ENCODE measurements at places on chromosomes 2 and 18.
A peak's percentile ranks its signal among the peaks of the same experiment; 100 is the strongest.

DNA sequence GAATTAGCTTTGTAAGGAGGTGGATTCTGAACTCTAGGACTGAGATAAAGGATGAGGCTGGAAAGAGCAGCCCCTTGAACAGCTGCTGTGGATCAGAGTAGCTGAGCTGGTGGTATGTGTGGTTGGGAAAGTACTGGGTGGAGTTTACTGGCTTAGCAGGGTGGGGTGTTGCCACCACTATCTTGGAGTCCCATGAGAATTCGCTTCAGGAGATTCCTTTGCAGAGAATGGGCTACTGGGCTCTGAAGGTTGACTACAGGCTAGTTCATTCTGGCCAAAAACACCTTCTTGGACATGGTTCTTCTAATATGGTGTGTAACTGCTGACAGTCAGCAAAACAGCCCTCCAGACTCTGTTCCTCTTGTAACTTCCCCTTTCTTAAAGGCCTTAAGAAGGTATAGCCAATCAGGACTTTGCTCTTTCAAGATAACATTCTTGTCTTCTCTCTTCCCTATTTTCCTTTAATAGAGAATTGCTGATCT is 52.7 kb downstream of the TET3 start:
- peak; percentile 92 for DNase-seq

DNA sequence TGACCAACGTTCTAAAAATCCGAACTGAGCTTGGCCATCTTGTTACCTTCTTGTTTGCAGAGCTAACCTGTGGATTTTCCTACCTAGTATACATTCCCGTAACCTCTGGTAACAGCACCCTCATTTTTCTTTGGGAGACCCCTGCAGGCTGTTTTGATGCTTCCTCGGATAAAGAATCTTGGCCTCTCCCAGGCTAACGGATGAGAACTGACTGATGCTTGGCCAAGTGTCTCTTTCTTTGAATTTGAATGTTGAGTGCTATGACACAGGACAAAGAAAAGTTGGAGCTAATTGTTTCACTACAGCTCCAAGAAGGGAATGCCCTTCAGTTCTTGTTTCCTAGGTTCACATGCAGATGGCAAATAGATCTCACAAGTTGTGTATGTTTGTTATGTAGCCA is 19.3 kb upstream of the CAVIN2 start:
- no peak for DNase-seq

DNA sequence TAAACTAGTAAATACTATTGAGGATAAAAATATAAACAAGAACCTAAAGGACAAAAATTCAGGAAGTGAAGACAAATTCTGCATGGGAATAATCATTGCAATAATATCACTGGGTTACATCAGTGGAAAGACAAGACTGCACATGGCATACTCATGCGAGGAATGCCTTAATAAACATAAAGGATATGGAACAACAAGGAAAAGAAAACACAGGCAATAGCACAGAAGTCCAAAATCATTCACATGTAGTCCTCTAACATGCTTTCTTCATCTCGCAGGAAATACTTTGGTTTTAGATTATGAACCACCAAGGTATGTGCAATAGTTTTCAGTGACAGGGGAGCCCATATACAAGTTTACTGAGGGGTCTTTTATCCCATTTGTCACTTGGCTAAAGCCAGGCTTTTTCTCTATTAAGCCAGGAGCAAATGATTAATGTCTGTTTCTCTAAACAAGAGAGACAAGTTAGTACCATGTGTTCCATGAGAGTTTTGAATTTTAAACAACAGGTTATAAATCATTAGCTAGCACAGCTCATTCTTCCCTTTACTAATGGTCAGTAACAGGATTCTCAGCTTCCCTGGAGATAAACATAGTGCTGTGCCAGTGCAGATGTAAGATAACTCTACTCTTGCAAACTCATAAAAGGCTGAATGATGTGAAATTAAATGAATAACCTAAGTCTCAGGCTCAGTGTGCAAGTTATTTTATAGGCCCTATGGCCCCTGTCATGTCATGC is 353.6 kb upstream of the FSIP2 start:
- no peak for DNase-seq

GRCh38 chr2:179850188-179850587 is 11.2 kb downstream of the ZNF385B start:
- DNase-seq = no peak

Data from Karpas-422 (cell line).